ENCODE measurements at places on chromosomes 5 and 9. TPM values are rescaled to one million over a fixed set of nuclear protein-coding genes. Genes with fewer than 3 reads are reported as not detected.

Gene CLPTM1L
- total RNA-seq, result 79.9 TPM

DNA sequence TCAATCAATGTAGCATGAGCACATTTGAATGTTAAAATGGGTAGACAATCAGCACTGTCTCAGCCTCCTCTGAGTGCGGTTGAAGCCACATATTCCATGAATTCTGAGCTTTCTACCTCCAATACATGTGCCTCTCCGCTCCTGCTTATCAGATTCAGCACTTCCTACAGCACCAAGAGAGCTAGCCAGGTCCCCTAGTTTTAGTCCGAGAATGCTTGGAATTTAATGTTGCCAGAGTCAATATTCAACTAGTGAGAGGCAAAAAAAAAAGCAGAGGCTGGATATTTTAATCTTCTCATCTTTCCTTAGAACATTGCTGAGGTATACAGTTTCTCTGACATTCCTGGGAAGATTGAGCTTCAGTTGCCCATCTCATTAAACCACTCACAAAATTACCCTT, 1979.1 kb upstream of the CDH9 start:
- H3K4me3 ChIP-seq, result no peak overlapping the region
- no peaks in the 10 kb centered on the region for H3K36me3 ChIP-seq
- H3K27me3 ChIP-seq, result no peaks in the 10 kb centered on the region
- no peaks in the 10 kb centered on the region for H3K4me1 ChIP-seq
- no peak for DNase-seq

GRCh38 chr5:169567079-169567478, 16.5 kb upstream of the SPDL1 start:
- DNase-seq, result peak; percentile 38
- no peak overlapping the region for H3K27ac ChIP-seq
- no peaks in the 10 kb centered on the region for H3K36me3 ChIP-seq
- H3K4me1 ChIP-seq, result peaks cover 2% of the 10 kb centered on the region
- H3K4me3 ChIP-seq, result no peak overlapping the region
- peaks cover 54% of the 10 kb centered on the region for H3K27me3 ChIP-seq

DNA sequence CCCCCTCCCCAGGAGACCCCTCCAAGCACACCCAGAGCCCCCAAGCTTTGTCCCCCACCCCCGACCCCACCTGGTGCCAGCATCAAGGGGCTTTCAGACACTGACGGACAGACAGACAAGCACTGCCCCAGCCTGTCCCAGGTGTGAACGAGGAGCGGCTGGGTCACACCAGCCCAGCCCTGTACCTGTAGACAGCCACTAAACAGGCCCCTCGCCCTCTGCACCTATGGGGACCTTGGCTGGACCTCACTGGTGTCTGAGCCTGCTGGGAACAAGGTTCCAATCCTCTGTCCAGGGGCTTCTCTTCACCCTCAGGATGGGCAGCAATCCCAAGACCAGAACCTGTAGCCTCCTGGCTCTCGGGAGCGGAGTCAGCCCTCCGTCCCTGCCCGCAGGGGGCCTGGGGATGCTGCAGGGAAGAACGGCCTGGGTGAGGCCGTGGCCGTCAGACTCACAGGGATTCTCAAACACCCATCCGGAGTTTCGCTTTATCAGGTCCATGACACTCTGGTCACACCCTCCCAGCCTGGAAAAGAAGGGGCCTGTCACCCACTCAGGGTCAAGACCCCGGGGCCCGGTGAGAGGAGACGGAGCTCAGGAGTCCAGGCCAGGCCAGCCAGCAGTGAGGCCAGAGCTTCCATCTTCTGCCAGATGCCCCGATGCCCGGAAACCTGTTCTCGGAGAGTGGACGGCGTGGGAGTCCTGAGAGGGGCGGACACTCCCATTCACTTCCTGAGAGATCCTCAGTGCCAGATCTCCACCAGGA, 2.8 kb downstream of the LCN6 start:
- no peak overlapping the region for H3K4me3 ChIP-seq
- DNase-seq, result peak; percentile 6
- peaks cover 11% of the 10 kb centered on the region for H3K4me1 ChIP-seq
- H3K36me3 ChIP-seq, result no peaks in the 10 kb centered on the region
- H3K27me3 ChIP-seq, result peaks cover 6% of the 10 kb centered on the region

Gene GFPT2
- 20.3 TPM for total RNA-seq

Gene GPRIN1
- total RNA-seq, result 0.67 TPM

- no peak for DNase-seq
- H3K4me1 ChIP-seq, result no peaks in the 10 kb centered on the region
- no peaks in the 10 kb centered on the region for H3K27me3 ChIP-seq
- H3K27ac ChIP-seq, result no peak overlapping the region
Observed at GRCh38 chr9:33202552-33203201, 35.5 kb upstream of the B4GALT1 start.

Gene PDZD2
- total RNA-seq, result 1.4 TPM
